Lung (tissue), 17 donors: ENCODE measurements at places on chromosomes 3 and 15. TPM values are rescaled to one million over a fixed set of nuclear protein-coding genes. Genes with fewer than 3 reads are reported as not detected.
A peak's percentile ranks its signal among the peaks of the same experiment; 100 is the strongest.

GRCh38 chr3:86869566-86869965 lies 121.4 kb downstream of the VGLL3 start:
- no peak for DNase-seq

The WNT5A gene
- 16.4 TPM for total RNA-seq

DNA sequence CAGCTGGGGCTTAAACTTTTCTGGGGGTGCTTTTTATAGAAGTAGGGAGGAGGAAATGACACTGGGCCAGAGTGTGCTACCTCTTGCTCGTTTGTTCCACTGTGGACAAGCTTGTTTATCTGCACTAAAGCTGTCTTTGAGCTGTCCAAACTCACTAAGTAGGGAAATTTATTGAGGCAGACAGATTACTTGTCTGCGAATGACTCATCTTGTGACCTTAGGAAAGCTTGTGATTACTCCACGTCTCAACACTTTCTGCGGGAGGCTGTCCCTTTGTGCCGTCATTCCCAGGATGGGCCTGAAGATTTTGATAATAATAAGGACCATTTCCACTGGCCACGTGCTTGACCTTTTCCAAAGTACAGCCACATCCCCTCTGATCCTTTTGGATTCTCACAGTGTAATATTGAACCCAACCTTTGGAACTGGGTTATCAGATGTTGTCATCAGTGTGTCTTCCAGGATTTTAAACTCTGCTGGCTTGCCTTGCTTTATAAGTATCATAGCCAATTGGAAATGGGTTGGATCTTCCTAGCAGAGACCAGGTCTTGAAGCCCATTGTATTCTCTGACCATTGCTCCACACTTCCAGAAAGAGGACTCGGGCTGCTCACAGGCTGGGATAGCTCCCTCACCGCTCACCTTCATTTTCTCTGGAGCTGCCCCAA lies 84.7 kb downstream of the AGBL1 start:
- no peak for DNase-seq

The FEZF2 gene
- not detected for total RNA-seq

The IGF2BP2 gene
- 15.6 TPM for total RNA-seq

DNA sequence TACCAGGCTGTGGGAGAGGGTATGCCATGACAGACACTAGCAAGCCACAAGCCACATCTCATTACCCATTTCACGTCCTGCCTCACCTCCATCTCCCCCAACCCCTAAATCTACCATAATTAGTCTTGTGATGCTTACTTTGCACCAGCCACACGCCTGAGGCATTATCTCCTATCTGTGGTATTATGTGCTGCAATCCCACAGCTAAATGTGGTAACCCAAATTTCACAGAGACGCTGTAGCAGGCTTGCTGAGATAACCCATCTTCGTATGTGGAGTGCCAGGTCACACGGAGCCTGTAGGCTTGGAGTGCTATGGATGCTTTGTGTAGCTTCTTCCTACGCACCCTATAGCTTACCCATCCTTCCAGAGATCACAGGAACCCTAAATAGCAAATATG lies 256.7 kb upstream of the KCNH8 start:
- no peak for DNase-seq

DNA sequence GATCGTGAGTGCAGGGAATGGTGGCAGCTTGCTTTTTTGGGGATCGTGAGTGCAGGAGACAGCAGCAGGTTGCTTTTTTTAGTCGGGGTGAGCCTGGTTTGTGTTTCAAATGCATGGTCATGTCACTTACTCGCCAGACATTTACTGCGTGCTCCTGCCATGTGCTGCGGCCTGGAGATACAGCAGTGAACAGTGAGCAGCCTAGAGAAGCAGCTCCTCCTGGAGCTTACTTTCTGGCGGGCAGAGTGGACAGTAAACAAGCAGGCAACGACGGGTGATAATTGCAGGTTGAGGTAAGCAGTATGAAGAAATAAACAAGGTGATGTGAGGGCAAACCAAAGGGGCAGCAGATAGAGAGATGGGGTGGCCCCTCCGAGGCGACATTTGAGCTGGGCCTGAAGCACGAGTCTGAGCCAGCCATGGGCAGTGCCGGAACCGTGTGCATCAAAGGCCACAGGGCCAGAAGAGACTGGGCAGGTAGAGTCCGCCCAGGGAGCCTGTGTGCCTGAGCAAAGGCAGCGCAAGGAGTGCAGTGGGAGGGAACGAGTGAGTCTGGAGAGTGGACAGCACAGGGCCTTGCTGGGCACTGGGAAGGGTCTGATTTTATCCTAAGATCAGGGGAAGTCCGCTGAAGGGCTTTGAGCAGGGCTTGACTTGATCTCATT lies 57.3 kb upstream of the RASA2 start:
- DNase-seq = no peak

The MRPL3 gene
- total RNA-seq = 64.9 TPM

The TMEM266 gene
- 4.4 TPM for total RNA-seq

GRCh38 chr15:72199721-72200212 lies 2.2 kb upstream of the GRAMD2A start:
- DNase-seq = peak; percentile 71

- peak; percentile 50 for DNase-seq
Measured at GRCh38 chr3:182486463-182486862, 306.8 kb upstream of the ATP11B start.

DNA sequence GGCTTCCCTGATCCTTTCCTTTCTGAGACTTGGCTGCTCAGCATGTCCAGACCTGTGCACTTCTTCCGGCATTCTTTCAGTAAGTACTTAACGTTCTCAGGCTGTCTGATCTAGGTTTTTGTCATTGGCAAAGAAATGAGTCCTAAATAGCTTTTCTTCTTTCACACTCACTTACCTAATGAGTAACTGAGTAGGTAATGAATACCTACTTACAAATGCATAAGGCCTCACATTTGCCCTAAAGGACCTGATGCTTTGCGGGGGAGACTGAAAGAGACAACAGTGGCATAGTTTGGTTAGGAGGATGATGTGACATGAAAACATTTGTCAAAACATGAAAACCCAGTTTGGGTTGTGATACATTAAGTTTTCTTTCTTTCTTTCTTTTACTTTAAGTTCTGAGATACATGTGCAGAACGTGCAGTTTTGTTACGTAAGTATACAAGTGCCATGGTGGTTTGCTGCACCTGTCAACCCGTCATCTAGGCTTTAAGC lies 516.7 kb upstream of the CFAP20DC start:
- DNase-seq = peak; percentile 11

- DNase-seq = no peak
Measured at GRCh38 chr3:24460974-24461373, 33.7 kb downstream of the THRB start.

The CELSR3 gene
- 2.0 TPM for total RNA-seq
